ENCODE measurements at places on chromosomes 11 and 22.

GRCh38 chr11:59899532-59899931 lies 20.9 kb downstream of the OOSP3 start:
- no peak for DNase-seq

- no peak for DNase-seq
Observed at GRCh38 chr11:129910360-129910759, 15.0 kb upstream of the NFRKB start.

- DNase-seq: no peak
Observed at GRCh38 chr22:45648301-45649117, 23.1 kb upstream of the ATXN10 start.

- DNase-seq: no peak
Observed at GRCh38 chr11:112977755-112978154, 16.5 kb downstream of the NCAM1 start.

- DNase-seq: no peak
Observed at GRCh38 chr11:74559934-74560309, 32.5 kb upstream of the POLD3 start.

DNA sequence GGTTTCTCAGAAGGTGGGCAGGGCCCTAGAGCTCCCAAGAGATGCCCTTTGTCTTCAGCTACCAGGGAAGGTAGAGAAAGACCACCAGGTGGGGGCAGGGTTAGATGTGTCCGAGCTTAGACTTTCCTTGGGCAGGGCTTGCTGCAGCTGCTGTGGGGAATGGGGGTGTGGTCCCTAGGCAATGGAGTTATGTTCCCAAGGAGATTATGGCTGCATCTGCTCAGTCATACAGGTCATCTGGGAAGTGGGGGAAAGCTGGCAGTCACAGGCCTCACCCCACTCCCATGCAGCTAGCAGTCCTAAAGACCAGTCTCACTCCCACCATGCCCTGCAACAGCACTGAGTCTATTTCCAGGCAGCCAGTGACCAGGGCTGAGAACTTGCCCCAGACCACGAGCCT lies 29.5 kb downstream of the MMP27 start:
- DNase-seq: no peak

GRCh38 chr11:134409552-134410429 lies 2.3 kb downstream of the B3GAT1 start:
- DNase-seq: no peak

DNA sequence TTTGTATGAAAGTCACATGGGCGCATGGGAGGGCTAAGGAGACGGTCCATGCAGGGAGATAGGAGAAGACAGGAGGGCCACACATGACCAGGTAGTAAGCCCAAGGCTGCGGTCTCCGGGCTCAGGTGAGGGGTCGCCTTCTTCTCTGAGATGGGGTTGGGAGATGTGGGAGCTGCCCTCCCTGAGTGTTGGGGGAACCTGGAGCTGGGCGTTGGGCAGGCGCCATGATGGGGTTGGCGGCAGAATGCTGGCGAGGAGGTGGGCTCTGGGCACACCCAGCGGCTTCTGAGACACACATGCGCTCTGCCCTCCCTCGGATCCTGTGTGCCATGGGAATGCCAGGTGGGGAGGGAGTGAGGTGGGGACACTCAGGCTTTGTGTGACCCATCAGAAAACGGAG lies 254.8 kb downstream of the TBC1D22A start:
- no peak for DNase-seq
